Smooth muscle cell of the brain vasculature (primary cell): ENCODE measurements at places on chromosomes 16 and 17.
A peak's percentile ranks its signal among the peaks of the same experiment; 100 is the strongest.

DNA sequence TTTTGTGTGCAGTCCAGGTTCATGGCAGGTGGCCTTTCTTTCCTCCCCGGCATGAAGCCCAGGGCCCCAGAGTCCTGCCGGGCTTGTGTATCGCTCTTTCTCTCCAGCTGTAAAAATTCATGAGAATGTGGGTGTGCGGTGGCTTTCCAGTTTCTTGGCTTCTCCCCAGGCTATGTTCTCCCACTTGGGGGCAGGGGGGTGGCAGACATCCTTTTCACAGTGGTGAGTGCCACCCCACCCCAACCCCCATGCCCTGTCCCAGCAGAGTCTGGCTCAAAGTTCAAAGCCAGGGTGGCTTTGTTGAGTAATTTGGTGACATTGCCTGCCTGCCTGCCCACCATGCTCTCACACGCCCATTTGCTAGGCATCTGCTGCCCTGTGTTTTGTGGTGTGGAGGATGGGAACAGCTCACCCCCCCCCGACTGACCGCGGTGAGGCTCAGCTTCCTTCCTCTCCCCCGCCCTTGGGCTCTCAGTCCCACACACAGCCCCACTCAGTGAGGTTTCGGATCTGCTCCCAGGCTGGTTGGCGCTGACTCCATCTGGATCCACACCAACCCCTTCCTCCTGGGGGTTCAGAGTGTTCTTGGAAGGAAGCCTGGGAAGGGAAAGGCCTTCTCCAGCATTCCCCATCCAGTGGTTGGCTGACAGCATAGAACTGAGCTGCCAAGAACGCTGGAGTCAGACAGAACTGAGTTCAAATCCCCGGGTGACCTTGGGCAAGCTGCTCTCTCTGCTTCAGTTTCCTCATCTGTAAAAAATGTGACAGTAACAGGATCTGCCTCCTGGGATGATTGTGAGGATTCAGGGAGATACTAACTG is 36.0 kb downstream of the CHD9 start:
- DNase-seq: peak; percentile 99

DNA sequence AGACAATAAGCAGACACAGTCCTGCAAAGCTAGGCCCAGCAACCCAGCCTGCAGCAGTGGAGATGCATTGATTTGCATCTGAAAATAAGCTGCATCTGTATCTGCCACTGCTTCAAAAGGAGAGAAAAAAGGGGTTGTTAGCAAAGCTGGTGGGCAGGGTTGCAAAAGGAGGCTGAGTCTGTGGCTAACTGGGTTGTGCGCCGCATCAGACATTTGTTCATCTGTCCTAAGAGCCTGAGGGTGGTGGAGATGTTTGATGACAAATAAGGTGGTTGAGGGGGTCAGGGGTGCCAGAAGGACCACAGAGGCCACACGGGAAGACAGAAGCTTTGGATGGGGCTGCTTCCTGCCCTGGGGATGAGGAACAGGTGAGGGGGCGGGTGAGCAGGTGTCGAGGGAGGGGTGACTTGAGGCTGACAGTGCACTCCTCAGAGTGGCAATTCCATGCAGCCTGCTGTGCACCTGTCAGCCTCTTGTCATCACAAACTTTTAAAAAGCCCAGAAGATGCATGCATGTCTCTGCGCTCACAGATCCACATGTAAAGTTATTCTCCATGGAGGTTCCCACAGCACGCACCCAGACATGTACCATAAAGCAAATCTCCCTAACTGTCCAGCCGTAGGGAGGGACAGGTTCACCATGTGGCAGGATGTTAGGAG is 35.4 kb downstream of the WSB1 start:
- DNase-seq: no peak

DNA sequence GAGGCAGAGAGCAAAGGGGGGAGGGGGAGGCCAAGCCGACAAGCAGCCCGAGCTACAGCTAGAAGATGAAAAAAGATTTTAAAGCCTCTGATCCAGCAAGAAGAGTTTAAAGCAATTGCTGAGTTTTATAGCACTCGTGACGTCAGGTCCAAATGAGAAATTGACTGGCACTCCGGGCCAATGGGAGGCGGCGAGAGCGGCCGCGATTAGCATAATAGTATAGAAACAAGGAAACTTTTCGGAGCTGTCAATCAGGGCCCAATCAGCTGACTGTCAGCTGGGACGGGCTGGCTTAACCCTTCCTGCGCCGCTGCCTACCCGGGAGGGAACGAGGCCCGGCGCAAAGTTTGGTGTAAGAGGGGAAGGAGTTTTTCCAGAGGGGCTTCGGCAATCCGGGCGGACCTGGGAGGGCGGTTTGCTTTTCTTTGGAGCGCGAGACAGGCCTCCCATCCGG is at the start of gene MAF:
Gene MAF, minus strand, starts transcription at position 100 of the 454 bp plus-strand sequence. CDS start 835 bp downstream, outside the sequence.
- peak; percentile 85 for DNase-seq

DNA sequence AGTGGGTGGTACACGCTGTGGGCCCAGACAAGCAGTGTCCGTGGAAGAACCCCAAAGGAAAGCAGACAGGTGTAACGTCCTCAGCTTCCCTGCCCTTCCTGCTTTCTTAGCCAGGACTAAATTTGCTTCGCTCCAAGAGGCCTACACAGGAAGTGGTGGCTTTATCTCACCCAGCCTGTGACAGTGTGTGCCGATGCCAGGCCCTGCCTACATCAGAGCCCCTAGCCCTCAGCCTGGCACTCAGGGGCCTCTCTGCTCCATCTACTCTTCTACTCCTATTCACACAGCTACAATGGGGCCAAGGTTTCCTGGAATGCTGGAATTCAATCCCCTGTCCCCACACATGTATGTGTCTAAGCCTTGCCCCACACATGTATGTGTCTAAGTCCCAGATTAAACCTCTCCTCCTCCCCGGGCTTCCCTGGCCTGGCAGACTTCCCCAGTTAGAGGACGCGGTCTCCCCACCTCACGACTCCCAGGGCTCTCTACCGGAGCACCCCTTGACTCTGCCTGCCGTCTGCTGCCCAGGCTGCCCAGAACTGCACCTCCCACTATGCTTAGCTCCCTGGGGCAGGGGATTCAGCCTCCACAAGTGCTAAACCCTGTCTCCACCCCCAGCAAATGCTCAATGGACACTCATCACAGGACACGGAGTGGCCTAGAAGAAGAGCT is 8.2 kb downstream of the PGAP3 start:
- no peak for DNase-seq

- DNase-seq: no peak
These were observed 32.6 kb downstream of the CDRT15 start for GRCh38 chr17:14204084-14204483.

DNA sequence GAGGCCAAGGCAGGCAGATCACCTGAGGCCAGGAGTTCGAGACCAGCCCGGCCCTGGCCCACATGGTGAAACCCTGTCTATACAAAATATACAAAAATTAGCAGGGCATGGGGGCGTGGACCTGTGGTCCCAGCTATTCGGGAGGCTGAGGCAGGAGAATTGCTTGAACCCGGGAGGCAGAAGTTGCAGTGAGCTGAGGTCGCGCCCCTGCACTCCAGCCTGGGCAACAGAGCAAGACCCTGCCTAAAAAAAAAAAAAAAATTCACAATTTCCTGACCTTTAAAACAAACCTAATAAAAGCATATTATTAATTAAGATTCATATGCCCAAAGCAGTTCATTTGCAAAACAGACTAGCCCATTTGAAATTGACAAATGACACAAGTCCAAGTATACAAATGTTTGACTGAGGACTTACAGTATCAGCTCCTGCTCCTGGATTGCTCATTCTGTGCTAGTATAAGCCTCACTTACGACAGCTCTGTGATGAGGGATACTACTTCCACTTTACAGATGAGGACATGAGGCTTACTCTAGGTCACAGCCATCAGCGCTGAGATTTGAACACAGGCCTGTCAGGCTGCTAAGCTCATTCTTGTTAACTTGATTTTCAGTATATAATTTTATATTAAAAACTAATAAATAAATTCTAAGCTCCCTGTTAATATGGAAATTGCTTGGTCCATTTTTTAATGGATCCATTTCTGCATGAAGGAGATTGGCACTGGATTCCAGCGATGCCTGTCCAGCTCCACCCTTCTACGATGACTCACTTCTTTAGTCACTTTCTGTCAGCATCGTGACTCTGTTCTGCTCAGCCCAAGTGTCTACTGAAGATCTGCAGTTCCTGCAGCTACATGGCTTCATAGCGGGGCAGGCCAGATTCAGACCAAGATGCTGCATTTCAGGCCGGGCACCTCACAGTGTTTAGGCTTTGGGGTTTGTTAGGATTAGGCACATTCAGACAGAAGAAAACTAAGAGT is 88.2 kb downstream of the WDR59 start:
- DNase-seq: no peak

DNA sequence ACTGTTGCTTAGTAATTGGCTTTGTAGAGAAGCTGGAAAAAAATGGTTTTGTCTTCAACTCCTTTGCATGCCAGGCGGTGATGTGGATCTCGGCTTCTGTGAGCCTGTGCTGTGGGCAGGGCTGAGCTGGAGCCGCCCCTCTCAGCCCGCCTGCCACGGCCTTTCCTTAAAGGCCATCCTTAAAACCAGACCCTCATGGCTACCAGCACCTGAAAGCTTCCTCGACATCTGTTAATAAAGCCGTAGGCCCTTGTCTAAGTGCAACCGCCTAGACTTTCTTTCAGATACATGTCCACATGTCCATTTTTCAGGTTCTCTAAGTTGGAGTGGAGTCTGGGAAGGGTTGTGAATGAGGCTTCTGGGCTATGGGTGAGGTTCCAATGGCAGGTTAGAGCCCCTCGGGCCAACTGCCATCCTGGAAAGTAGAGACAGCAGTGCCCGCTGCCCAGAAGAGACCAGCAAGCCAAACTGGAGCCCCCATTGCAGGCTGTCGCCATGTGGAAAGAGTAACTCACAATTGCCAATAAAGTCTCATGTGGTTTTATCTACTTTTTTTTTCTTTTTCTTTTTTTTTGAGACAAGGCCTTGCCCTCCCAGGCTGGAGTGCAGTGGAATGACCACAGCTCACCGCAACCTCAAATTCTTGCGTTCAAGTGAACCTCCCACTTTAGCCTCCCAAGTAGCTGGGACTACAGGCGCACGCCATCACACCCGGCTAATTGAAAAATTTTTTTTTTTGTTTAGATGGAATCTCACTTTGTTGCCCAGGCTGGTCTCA is 6.2 kb upstream of the TMEM235 start:
- no peak for DNase-seq

GRCh38 chr16:12458591-12459358 is 344.9 kb downstream of the CPPED1 start:
- DNase-seq: no peak

- no peak for DNase-seq
These were observed at the start of gene HSPB9 for GRCh38 chr17:42122371-42123303. TSS of gene HSPB9 (plus strand) at chr17:42122804. CDS start at chr17:42122851, 47 bp downstream.

DNA sequence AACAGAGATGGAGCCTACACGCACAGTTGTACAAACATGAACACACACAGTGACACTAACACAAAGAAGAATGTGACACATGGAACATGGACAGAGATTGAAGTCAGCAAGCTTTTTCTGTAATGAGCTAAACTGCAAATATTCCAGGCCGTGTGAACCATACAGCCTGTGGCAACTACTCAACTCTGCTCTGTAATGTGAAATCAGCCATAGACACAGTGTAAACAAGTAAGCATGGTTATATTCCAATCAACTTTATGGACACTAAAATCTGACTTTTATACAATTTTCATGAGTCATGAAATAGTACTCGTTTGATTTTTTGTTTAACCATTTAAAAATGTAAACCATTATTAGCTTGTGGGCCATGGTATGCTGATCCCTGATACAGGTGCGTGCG is 120.2 kb downstream of the SMG6 start:
- DNase-seq: no peak

GRCh38 chr17:50051082-50051576 is 4.8 kb upstream of the ITGA3 start:
- DNase-seq: no peak

GRCh38 chr17:74244548-74244947 is 29.5 kb upstream of the DNAI2 start:
- DNase-seq: no peak

GRCh38 chr16:30893417-30893743 is 497 bp downstream of the BCL7C start:
- DNase-seq: no peak

GRCh38 chr17:17498606-17499301 is 2.6 kb upstream of the RASD1 start:
- DNase-seq: no peak

GRCh38 chr17:31397256-31397939 is 5.9 kb downstream of the RAB11FIP4 start:
- DNase-seq: no peak

- DNase-seq: no peak
These were observed 13.2 kb downstream of the LSM12 start for GRCh38 chr17:44053125-44053872.

GRCh38 chr17:40474419-40475002 is 26.9 kb downstream of the TNS4 start:
- no peak for DNase-seq

GRCh38 chr16:57574086-57574485 is 31.6 kb downstream of the ADGRG5 start:
- no peak for DNase-seq

DNA sequence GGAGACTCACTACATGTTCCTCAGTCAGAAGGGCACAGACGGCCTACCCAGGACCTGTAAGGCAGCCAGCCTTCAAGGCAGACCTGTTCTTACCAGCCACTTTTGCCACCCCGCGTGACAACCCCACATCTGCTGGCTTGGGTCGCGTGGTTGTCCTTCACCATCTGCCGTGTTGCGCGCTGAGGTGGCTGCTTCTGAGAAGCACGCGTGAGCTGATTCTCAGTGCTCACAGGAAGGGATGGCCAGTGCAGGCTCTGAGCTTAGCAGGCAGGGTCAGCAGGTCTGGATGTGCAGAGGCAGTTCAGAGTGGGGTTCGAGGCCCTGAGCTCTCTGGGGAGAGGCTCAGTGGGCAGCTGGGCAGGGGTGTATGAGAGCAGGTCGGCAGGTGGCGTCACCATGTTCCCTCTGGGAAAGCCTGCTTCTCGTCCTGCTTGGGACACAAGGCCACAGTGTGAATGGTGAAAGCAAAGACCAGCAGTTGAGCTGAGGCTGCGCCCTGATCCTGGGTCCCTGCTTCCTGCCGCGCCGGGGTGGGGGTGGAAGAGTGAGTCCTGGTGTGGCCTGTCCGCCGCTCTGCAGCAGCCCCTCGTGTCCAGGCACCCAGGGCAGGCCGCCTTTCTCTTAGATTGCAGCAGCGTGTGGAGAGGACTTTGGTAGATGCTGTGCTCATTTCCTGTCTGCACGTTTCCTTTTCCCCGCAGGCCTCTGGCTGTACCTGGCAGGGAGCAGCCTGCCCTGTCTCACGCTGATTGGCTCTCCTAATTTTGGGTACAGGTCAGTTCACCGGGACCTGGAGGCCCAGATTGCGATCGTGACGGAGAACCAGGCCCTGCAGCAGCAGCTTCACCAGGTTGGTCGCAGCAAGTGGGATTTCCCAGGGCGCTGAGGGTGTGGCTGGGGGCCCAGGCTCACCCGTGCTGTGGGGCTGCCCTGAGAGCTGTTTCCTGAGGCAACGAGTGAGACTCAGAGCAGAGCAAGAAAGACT is 36.0 kb downstream of the PGS1 start:
- no peak for DNase-seq
